Activated CD4-positive, alpha-beta T cell treated with anti-CD3 and anti-CD28 coated beads, Interleukin-2, amount 10 ng/mL, durations not matched to agents 7 days and 5 days (primary cell): ENCODE measurements at places on chromosomes 13 and 19.

- H3K27me3 ChIP-seq, result no peaks in the 10 kb centered on the region
- no peak overlapping the region for H3K27ac ChIP-seq
- H3K4me1 ChIP-seq, result peaks cover 15% of the 10 kb centered on the region
- H3K36me3 ChIP-seq, result no peaks in the 10 kb centered on the region
Observed at GRCh38 chr13:21338639-21339278, 120.3 kb downstream of the ZDHHC20 start.

- no peaks in the 10 kb centered on the region for H3K36me3 ChIP-seq
- DNase-seq, result no peak
- H3K4me3 ChIP-seq, result no peak overlapping the region
- H3K4me1 ChIP-seq, result no peaks in the 10 kb centered on the region
- no peak overlapping the region for H3K27ac ChIP-seq
Observed at GRCh38 chr13:47455626-47456025, 545.4 kb downstream of the SUCLA2 start.

DNA sequence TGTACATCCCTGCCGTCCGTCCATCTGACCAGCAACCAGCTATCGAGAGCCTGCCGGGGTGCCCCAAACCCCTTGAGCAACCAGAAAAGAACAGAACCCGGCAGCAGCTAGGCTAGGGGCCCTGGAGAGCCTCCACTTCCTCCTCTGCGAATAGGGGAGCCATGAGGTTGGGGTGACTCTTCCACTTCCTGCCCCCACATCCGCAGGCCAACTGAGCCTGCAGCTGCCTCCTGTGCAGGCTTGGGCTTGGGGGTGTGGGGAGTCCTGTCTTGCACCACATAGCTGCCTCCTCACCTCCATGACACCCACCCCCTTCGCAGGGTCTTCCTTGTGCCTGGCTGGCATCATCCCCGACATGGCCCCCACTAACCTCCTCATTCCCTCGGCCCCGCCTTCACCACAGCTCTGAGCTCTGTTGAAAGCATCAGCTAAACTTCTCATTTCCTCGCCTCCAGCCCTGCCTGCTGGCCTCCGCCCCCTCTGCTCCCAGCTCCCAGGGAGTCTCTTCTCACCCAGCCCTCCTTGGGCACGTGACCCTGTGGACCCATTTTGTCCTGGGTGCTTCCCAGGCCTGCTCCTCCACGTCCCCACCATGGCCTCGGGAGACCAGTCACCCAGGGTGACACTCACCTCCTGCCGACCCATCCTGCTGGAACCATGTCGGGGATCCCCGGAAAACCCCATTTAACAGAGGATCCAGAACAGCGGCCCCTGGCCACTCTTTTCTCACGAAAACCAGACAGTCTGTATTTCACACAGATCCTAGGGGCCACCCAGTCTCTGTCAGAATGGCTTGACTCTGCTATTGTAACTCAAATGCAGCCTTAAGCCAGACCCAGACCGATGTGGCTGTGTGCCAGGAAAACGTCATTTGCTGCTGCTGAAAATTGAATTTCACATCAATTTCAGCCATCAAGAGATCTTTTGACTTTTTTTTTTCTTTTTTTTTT lies 50.4 kb downstream of the MYO9B start:
- DNase-seq, result peak; percentile 87
- H3K36me3 ChIP-seq, result peaks cover 38% of the 10 kb centered on the region
- H3K4me1 ChIP-seq, result peaks cover 66% of the 10 kb centered on the region
- H3K27ac ChIP-seq, result peak overlapping the region; percentile 99
- no peaks in the 10 kb centered on the region for H3K27me3 ChIP-seq

GRCh38 chr19:10408511-10409283 lies 5.4 kb upstream of the CDC37 start:
- H3K4me1 ChIP-seq, result peaks cover 83% of the 10 kb centered on the region
- H3K36me3 ChIP-seq, result peaks cover 7% of the 10 kb centered on the region
- no peaks in the 10 kb centered on the region for H3K27me3 ChIP-seq
- peak overlapping the region; percentile 90 for H3K27ac ChIP-seq

GRCh38 chr13:28483313-28483931 lies 11.5 kb downstream of the FLT1 start:
- H3K27ac ChIP-seq, result no peak overlapping the region
- H3K27me3 ChIP-seq, result peaks cover 7% of the 10 kb centered on the region
- no peak for DNase-seq
- H3K4me1 ChIP-seq, result no peaks in the 10 kb centered on the region

- no peak overlapping the region for H3K4me3 ChIP-seq
- no peak overlapping the region for H3K27ac ChIP-seq
- H3K36me3 ChIP-seq, result no peaks in the 10 kb centered on the region
Observed at GRCh38 chr19:13411899-13412298, 94.4 kb downstream of the CACNA1A start.
